ENCODE measurements at places on chromosomes 5 and 9.

- DNase-seq = no peak
Measured at GRCh38 chr9:28127101-28127500, 553.8 kb upstream of the C9orf72 start.

- DNase-seq = no peak
Measured at GRCh38 chr9:131545003-131545785, at the start of gene PRRT1B. Gene PRRT1B (plus strand): TSS chr9:131545523. CDS start chr9:131545616, 93 bp downstream.

DNA sequence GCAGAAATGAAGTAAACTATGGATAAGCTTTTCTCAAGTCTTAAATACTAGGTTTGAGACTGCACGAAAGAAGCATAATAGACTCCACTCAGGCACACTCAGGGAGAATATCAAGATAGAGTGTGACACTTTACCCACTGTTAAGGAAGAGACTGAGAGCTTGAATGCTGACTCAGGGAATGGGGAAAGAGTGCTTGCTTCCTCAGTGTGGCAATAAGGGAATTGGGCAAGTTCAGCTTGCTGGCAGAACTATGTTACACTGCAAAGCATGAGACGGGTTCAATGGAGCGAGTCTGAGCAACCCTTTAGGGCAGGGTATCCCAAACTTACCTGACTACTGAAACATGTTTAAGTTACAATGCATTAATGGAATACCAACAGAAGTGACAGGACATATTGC, 237.7 kb upstream of the MEF2C start:
- DNase-seq = no peak

- DNase-seq = peak; percentile 88
Measured at GRCh38 chr5:62305715-62306322, at the start of gene KIF2A. Gene KIF2A (plus strand): TSS chr5:62306206. CDS start chr5:62306473, 267 bp downstream.

GRCh38 chr9:127175764-127176163, 53.3 kb upstream of the ANGPTL2 start:
- DNase-seq = no peak

DNA sequence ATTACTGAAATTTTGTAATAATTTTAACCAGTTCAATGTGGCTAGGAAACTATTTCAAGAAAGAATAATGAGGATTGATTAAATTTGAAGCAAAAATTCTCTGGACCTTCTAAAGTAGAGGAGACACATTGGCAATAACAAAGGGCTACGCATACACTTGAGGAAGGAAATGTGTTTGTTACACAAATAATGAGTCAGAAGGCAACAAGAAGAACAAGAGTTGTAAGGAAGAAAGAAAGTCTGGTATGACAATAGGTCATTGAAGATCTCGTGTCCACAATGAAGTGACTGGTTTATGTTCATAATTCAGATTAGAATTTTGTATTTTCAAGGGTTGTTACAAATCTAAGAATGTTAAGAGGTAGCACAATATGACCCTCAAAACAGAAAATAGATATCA, 25.8 kb downstream of the ST8SIA4 start:
- no peak for DNase-seq

DNA sequence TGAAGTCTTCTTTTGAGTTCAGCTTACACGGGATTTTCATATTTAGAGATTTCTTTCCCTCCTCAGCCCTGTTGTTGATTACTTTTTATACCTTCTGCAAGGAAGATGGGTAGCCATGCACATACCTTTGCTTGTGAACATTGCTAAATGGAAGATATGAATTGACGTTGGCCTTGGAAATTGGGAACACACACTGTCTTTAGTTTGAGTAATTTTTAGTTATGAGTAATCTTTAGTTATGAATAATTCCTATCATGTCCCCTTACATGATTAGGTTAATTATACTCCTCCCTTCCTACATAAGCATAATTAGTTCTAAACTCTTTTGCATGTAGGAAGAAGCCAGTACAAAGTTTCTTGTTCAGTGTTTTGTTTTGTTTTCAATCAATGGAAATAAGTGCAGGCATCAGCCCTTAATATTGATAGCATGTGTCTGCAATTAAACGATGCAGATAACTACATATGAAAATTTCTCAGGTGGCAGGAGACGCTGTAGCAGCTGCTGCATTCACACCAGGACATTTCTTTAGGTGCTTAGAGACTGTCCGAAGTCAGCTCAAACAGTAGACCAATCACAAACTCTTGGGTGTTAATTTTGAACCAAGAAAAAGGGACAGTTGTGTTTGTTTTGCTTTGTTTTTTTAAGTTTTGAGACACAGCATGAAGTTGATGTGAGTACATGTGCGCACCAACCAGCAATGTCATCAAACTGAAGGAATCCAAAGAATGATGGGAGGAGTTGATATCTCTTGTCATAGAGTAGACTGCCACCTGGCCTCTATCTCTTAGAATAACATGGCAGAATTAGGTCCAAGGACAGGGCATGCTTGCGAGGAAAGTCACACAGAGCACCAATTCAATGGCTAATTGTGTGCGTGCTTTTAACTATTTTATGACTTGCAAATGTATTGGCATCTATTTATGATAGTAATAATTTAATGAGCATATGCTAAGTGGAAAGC, 51.4 kb downstream of the SMARCA2 start:
- no peak for DNase-seq

All from fibroblast of skin of left quadriceps (primary cell).